Right hindlimb (tissue), 1 donor: ENCODE measurements at places on chromosomes 7 and 10.

DNA sequence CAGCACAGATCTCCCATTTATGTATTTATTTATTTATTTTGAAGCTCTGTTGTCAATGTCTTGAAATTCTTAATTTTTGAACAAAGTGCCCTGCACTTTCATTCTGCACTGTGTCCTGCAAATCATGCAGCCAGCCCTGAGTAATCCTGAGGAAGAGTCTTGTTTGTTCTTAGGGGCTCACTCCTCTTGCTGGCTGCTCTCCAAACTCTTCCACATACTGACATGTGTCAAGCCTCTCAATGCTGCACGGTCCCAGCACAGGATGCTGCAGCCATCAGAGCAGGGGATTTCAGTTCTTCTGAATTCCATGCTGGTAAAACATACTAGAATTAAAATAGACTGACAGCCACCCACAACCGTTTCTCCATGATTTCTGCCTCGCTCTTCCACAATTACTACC, 207.2 kb downstream of the PARD3 start:
- no peak for DNase-seq

- DNase-seq, result no peak
Observed at GRCh38 chr7:22499044-22499443, 944 bp downstream of the STEAP1B start.

DNA sequence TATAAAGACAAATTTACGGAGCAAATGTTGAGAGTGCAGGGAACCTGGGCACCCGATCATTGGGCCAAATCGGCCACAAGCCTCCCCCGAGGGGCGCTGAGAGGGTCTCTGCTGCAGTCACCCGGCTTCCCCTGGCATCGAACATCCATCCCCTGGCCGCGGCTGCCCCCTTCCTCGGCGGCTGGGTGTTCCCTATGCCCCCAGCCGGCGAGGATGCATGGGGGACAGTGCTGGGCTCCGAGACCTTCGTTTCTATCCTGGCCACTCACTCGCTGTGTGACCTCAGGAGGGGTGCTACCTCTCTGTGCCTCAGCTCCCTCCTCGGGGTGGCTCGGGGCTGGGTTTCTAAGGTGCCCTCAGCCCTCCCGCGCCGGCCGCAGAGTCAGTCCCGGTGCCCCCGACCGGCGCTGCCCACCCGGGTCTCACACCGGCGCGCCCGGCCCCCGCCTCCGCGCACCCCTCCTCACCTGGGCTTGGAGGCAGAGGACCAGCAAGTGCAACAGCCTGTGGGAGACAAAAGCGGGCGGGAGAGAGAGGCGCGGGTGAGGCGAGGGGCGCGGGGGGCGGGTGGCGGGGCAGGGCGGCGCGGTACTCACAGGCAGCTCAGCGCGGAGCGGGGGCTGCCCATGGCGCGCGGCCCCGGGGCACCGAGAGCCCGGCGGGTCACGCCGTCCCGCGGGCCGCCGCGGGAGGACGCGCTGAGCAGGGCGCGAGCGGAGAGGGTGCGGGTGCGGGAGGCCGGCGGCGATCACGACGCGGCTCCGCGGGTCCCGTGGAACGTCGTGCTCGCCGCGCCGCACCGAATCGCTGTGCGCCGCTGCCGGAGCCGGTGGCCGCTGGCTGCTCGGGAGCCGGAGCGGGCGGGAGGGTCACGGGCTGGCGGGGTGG, at the start of gene FGF8:
FGF8 (minus strand) TSS at position 842 of the 888 bp plus-strand sequence; CDS start at position 628, 214 bp downstream.
- no peak for DNase-seq

GRCh38 chr10:130790339-130790738, 521.2 kb downstream of the TCERG1L start:
- no peak for DNase-seq

GRCh38 chr7:28510026-28510369, 97.7 kb downstream of the CREB5 start:
- no peak for DNase-seq

- DNase-seq, result no peak
Observed at GRCh38 chr10:5732141-5732540, 47.5 kb downstream of the TASOR2 start.

DNA sequence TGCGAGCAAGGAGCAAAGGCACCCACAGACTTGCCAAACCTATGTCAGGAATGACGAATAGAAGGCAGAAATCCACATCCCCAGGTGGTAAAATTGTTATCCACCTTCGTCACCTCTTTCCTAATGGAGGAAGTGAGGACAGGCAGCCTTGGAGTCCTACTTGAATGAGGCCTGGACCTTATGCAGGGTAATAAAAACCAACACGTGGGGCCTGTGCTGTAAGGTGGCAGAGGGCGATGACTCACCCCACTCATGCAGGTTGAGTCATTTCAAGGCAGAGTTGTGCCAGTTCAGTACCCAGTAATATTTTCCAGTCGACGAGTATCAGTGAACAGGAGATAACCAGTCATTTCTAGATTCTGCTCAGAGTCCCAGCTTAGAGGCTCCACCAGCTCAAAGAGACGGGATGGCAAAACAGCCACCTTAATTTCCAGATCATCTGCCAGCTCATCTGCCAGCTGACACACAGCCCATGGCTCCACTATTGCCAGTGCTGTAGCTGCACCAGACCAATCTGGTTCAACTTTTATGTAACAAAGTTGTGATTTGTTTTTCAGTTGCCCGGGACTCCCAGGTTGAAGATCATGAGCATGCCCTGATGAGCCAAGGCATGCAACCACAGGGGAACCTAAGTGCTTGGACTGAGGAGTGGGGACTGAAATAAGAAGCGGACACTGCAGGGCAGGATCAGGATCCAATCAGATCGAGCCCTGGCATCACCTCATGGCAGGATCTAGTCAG, 176.2 kb upstream of the ITGB1 start:
- DNase-seq, result no peak

- DNase-seq, result no peak
Observed at GRCh38 chr10:60028081-60028480, 121.7 kb upstream of the CCDC6 start.

DNA sequence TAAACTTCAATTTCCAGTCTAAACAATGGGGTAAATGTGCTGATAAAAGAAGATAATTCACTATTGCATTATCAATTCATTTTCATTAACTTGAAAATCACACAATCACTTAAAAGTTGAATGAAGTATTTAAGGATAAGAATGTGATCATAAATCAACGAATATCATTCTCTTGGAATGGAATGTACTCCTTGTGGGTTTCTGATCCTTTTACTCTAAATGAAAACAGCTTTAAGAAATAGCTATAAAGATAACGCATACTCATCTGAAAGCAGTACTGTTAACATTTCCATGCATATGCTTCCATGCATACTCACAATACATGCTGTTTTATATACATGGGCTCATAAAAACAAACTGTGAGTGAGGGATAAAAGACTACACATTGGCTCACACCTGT, 108.8 kb downstream of the ATE1 start:
- no peak for DNase-seq

DNA sequence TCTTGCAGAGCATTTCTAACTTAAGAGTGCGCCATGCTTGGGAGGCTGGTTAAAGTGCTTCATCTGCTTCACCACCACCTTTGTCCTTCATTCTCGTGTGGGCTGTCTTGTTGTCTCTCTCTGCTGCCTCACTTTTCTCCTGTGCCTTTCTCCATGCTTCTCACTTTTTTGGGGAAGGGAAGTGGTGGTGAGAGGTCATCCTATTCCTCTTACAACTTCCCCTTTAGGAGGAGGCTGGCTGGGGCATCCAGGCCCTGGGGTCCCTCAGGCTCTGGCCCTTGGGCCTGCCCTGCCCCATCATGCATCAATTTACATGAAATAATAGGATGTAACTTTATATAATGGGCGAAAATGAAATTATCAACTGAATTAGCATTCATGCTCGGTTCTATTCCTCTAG, 39.9 kb upstream of the PIP4K2A start:
- no peak for DNase-seq

DNA sequence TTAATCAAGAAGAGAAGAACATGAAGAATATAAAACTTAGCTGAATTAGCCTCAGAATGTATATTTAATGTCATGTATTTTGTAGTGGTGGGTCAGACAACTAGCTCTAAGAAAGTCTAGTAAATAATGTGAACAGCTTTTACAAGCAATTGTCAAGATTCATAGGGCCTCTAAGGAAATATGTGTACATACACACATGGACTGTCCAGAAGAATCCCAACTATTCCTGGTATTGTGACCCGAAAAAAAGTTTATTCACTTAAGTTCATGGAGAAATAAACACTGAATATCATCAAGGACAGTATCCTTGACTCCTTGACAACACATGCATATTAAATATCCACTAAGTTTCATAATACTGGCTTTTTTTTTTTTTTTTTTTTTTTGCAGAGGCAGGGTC, 11.4 kb upstream of the TWIST1 start:
- no peak for DNase-seq

- DNase-seq, result no peak
Observed at GRCh38 chr10:21638681-21639080, 104.6 kb downstream of the MLLT10 start.

GRCh38 chr7:107392830-107393229, 77.0 kb upstream of the GPR22 start:
- DNase-seq, result no peak

- no peak for DNase-seq
Observed at GRCh38 chr7:47295606-47296005, 286.3 kb downstream of the TNS3 start.

- DNase-seq, result no peak
Observed at GRCh38 chr10:118349235-118349634, 7.1 kb upstream of the FAM204A start.

GRCh38 chr7:94510582-94511496, 1.2 kb downstream of the CASD1 start:
- DNase-seq, result peak; percentile 87

- DNase-seq, result no peak
Observed at GRCh38 chr7:17654940-17655339, 285.4 kb downstream of the SNX13 start.

DNA sequence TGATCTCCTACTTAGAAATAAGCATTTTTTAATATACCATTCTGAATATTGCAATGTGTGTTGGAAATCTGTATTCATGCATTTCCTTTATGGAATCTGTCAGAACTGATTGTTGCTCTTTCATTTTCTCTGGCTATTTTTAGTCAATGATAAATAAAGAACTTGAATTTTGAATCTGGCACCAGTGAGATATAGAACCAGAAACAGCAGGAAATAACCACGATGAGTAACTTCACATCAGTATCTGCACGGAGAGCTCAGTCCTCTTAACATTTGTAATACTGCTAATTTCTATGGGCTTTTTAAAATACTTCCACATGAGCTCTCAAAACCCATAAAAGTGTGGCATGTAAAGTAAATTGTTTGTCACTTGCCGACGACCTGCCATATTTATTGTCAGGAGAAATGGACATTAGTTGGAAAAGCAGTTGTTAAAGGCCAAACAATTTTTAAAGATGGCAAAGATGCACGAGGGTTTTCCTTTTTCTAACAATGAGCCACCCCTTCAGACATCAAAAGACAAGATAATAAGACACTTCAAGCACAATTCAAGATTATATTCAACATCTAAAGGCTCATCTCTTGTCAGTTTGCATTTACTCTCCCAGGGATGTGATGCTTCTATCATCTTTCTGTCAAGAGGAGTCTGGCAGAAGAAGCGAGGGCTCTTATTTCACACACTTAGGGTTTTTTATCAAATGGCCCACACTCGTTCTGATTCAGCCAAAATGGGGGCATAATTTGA, 118.3 kb downstream of the POU6F2 start:
- no peak for DNase-seq

DNA sequence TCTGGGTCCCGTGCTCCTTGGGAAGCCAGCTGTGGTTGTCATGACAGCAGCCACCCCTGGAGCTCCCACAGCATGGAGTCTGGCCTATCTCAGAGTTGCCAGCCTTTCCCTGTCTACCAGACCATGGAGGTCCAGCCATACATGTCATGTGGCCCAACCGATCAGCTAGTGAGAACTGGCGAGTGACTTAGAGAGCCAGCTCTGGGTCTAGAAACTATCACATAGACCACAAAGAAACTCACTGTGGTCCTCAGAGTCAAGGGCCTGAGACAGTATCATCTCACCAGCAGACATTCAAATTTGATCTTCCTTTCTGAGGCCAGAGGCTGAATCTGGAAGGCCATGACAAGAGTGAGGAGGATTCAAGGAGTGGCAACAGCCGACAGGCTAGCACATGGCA, 223.3 kb upstream of the GPR26 start:
- no peak for DNase-seq

DNA sequence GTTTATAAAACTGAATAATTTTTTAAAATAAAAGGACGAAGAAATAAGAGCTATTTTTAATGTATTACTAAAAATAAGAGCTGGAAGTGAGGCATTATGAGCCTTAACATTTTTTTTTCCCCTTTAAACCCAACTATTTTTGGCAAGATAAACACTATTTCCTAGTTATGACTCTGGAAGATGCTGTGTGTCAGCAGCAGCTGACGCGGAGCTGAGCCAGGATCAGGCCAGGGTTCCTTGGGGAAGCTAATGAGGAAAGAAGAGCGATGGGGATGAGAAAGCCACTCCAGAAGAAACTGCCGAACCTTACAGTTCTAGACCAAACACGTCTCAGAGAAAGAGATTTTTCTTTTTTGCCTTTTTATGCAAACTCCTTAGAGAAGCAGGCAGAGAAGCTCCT, 85.9 kb downstream of the USP6NL start:
- peak; percentile 53 for DNase-seq
